Activated CD4-positive, alpha-beta T cell treated with anti-CD3 and anti-CD28 coated beads, Interleukin-2, amount 50 U/mL, for 16 hours (primary cell): ENCODE measurements at places on chromosomes 7 and 10.
A peak's percentile ranks its signal among the peaks of the same experiment; 100 is the strongest.

DNA sequence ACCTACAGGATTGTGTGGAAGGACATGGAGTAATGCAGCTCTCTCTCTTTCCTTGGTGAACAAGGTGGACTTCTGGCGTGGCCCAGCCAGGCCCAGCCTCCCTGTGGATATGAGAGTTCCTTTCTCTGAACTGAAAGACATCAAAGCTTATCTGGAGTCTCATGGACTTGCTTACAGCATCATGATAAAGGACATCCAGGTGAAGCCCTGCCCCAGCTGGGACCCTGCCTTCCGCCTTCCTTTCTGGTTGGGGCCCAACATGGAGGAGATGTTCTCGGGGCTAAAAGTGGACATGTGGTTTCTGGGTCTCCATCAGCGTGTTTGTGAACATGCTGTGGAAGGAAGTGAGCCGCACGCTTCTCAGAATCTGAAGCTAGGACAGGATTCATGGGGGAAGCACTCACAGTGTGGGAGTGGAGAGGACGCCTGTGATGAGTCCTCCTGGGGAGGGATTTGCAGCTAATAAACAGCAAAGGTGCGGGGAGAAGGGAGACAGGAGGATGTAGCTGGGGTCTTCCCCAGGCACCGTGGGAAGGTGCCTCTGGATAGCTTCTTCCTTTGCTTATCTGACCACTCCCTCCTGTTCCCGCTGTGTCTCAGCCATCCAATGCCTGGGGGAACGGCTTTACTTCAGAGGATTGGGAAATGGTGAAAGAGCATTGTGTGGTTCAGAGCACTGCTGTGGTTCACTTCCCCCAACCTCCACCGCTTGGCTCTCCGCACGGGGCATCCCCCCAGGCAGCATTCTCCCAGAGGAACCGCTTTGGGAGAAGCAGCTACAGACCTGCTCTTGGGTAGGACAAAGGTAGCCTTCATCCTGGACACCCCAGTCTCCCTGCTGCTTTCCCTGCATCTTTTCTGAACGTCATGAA is 5.5 kb downstream of the CPA5 start:
- no peak for DNase-seq

GRCh38 chr7:111041577-111041976 is 49.4 kb upstream of the LRRN3 start:
- peak; percentile 21 for DNase-seq

- no peak for DNase-seq
Measured at GRCh38 chr10:69080226-69080625, 7.7 kb upstream of the SRGN start.

- no peak for DNase-seq
Measured at GRCh38 chr10:113458944-113459343, 93.9 kb upstream of the HABP2 start.

GRCh38 chr10:49688920-49689319 is 9.5 kb downstream of the C10orf53 start:
- DNase-seq, result no peak

- no peak for DNase-seq
Measured at GRCh38 chr7:39700165-39700564, 76.8 kb downstream of the RALA start.

DNA sequence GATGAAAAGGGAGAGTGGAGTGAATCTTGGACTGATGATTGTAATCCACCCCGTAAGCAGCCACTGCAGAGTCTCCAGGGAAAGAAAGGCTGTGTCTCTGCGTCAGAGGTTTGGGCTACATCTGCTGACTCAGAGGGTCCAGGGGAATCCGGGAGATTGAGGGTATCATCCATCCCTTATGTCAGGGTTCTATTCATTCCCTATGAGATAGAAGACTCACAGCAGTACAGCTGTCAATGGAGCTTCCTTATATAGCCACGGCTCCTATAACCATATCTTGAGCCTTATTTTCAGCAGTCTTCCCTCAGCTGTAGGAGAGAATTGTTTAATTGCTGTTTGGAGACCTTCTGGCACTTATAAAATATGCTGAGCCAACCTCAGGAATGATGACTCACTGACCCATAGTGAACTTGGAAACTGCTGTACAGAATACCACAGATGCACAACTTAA is 558.2 kb upstream of the PFKP start:
- DNase-seq, result no peak

DNA sequence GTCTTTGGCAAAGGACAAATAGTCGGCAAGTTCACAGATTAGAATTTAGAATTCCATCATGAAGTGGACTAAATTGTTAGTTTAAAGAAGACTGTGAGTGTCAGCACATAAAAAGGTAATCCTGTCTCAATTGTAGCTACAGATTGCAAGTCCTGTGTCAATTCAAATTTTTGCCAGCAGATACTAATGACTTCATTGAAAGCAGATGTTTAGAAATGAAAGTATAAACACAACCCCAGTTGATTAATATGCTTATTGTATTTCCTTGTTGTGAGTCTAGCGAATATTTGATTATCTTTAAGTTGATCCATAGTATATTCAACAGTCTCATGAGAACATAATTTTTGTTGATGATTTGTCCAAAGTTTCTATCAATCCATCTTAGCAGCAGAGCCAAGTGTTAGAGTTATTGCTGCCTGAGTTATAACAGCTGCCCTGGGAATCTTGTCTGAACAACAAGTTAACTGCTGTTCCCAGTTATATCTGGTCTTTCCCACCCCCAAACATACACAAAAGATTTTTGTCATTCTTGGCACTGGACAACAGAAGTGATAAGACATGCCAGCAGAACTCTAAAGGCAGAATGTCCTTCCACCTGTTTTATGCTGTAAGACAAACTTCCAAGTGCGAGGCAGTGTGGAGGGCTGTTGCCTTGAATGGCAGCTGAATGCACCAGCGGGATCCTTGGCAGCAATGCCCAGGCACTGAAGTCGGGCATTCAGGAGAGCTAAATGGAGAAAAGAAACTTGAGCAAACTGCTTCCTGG is 21.3 kb upstream of the HERPUD2 start:
- no peak for DNase-seq

DNA sequence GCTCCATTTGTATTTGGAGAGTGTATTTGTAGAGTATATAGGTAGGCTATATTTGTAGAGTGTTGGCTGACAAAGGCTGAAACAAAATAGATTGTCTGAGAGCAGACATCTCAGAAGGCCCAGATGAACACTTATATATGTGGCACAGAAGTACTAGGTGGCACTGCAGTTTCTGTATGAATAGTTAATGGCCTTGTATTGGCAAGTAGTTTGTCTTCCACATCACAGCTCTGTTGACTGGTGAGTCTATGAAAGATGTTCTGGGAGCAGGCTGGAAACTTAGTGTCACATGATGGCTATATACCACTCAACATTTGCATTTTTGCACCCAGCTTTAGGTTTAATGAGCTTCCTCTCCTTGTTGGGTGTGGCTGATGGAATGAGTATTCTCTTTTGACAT is 51.9 kb downstream of the CCNY start:
- no peak for DNase-seq

- DNase-seq, result no peak
Measured at GRCh38 chr7:1855725-1856160, 185.7 kb downstream of the ELFN1 start.

DNA sequence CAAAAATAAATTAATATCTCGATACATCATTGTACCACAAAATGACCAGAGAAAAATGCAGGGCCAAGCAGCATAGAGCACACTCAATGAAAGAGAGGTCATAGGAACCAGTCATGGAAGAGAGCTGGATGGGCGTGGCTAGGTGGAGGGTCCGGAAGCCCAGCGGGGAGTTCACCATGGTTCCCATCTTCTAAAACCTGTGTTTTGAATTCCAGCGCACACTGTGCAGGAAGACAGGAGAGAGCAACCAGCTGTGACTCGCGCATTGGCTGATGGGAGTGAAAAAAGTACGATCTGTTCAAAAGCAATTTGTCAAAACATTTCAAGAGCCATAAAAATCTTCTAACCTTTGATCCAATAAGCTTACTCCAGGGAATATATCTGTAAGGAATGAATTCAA is 125.2 kb upstream of the NANOS1 start:
- DNase-seq, result no peak

- no peak for DNase-seq
Measured at GRCh38 chr10:35612385-35613106, 7.4 kb downstream of the GJD4 start.

- DNase-seq, result peak; percentile 50
Measured at GRCh38 chr7:3153118-3153517, 109.5 kb upstream of the CARD11 start.
